Stimulated activated CD8-positive, alpha-beta memory T cell treated with anti-CD3 and anti-CD28 coated beads, Interleukin-4, amount 100 ng/mL, for 1 hour (primary cell): ENCODE measurements at places on chromosomes 5 and 9.

GRCh38 chr5:32595118-32595517, 9.8 kb downstream of the SUB1 start:
- no peak for DNase-seq

DNA sequence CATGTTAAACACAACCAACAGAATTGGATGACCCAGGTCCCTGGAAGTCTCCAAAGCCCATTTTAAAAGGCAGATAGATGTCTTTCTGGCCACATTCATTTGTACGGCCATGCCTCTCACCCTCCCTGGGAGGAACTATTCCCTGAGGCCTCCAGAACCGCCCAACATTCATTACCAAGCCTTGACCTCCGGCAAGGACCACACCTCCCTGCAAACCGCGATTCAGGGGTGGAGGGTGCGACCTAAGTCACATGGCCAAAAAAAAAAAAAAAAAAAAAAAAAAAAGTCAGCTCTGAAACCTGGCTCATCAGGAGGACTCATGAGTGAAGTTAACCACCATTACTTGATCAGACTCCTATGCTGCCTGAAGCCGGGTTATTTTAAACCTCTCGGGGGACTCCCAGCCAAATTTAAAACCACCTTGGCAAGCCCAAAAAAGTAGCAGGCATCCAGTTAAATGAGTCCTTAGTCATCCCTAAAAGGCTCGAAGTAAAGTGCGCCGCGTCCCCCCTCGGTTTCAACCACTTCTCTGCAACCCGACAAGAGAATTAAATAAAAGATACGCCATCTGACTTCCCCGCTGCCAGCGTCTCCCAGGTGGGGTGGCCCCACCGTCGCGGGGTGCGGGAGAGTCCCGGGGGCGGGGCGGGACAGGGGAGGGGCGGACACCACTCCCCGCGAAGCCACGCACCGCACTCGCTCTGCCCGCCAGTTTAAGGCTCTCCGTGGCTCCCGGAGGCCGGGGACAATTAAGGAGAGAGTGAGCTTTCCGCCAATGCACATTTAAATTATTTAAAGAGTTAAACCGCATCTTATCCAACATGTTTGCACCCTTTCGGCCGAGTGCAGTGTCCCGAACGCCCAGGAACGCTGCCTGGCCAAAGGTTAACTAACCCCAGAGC, 2.3 kb downstream of the KLF9 start:
- DNase-seq, result peak; percentile 52

DNA sequence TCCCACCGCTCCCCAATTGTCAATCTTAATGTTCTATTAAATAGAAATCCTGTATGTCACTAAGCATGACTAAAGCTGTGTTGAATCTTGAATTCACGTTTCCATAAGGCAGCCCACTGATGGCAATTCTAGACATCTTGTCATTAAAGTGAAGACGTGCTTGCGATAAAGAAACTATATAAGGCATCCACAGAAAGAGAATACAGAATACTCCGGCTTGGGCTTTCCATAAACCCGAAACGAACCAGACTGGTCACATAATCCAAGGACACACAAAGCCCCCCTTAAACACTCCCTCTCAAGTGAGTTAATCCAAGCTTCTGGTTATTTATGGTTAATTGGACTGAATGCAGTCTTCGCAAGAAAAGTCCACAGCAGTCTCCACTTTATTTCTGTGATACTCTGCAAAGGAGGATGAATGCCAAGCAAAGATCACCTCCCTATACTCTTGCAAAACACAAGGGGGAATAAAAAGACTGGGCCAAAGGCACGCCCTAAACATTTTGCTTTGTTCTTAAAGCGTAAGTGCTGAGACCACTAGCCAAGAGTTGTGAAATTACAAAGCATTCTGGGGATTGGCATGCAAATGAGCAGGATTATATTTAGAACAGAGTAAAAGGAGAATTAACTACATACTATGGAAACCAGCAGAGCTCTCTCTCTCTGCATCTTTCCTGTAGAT, 54.7 kb downstream of the DPYSL3 start:
- no peak for DNase-seq

GRCh38 chr5:178496642-178497041, 93.6 kb downstream of the COL23A1 start:
- no peak for DNase-seq

GRCh38 chr9:114339130-114339908, 9.7 kb downstream of the ORM2 start:
- DNase-seq, result peak; percentile 31

DNA sequence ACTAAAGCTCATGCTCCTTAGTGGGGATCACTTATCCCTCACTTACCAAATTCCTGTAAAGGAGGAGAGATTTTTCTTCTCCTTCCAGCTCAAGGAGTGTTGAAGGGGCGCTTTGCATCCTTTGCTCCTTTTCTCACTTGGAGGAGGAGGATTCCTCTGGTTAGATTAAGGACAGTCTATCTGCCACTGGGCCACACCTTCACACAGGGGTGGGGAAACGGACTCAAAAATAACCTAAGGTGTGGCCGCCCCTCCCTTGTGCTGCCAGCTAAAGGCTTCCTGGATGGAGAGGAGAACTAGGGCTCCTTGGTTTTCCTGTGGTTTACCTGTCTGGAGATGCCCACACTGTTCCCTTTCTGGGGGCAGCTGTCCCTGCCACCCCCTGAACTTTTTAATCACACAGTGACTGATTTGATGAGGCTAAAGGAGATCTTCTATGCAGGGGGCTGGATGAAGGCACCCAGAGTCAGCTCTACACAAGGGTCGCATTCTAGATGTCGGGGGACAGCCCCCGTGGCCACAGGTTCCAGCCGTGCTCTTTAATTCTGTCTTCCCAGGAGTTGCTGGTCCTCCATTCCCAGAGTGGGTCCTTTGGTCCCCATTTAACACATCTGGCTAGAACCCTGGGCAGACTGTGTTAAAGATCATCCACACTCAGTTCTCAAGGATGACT, 14.4 kb downstream of the GLRX start:
- DNase-seq, result no peak

DNA sequence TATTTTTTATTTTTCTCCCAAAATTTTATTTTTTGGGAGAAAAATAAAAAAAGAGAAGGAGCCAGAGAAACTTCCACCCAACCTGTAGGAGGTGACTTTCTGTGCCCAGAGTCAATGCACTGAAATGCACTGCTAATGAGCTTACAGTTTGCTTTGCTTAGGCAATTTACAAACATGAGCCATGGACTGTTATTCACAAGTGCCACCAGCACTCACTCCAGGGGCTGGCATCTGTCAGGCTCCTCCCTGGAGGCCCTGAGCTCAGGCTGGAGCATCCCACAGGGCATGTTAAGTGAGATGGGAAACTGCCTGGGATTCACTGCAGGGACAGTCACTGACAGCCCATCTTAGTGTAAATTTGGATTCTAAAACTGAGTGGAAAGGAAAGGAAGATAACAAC, 74.9 kb downstream of the FANCC start:
- no peak for DNase-seq

GRCh38 chr5:128630121-128630520, 92.1 kb upstream of the FBN2 start:
- DNase-seq, result no peak

GRCh38 chr5:905139-905642, 12.5 kb downstream of the TRIP13 start:
- DNase-seq, result no peak

DNA sequence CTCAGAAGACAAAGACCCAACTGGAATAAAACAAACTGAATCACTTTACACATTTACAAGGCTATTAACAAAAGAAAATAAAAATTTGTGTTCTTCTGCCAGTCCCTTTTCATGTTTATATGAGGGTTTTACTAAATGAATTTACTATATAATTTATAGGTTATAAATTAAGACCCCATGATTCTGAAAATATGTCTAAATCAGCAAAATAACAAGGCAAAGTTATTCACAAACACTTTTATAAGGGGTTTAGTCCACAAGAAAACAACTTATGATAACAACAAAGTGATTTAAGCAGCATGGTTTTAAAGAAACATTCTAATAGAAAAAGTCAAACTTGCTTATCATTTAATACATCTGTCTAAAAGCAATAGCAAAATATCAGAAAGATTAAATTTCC, 4.9 kb downstream of the MIER3 start:
- DNase-seq, result no peak
